Left colon (tissue), 2 donors: ENCODE measurements at places on chromosomes 4 and X.

GRCh38 chr4:11072999-11073398, 355.7 kb downstream of the HS3ST1 start:
- no peak for DNase-seq

DNA sequence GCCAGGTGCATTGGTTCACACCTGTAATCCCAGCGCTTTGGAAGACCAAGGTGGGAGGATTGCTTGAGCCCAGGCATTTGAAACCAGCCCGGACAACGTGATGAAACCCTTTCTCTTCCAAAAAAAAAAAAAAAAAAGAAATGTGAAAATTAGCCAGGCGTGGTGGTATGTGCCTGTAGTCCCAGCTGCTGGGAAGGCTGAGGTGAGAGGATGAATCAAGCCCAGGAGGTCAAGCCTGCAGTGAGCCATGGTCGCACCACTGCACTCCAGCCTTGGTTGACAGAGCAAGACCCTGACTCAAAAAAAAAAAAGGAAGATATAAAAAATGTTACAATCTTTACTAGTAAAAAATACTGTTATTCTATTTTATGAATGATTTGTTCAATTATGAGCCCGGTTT, 5.9 kb downstream of the FAM199X start:
- DNase-seq, result no peak

DNA sequence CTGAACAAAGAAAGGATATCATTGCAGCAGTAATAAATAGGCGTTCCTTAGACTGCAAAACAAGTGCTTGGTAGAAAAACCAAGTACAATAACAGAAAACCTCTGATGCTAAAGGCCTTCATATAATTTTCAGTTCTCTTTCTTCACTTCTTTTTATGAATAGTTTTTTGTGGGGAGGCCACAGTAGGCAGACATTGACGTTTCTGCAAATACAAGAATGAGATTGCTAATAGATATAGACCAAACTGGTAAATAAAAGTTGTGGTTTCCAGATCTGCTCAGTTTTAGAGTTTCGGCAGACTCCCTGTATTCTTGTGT, 57.0 kb upstream of the RAP1GDS1 start:
- no peak for DNase-seq

DNA sequence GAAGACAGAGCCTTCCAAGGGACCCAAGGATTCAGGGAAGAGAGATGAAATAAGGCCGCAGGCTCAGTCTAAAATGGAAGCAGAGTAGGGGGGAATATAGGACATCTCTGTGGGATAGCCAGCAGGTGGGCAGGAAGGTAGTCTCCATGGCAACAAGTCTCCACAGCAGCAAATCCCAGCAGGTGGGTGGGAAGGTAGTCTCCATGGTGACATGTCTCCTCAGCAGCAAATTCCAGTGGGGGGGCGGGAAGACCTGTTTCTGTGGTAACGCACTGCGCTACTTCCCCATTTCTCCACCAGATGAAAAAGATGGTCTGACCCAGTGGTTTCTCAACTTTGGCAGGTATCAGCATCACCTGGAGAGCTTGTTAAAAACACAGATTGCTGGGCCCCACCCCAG, 18.3 kb downstream of the NLGN3 start:
- DNase-seq, result no peak

- DNase-seq, result no peak
These were observed 293.4 kb upstream of the NR3C2 start for GRCh38 chr4:148735432-148736155.

DNA sequence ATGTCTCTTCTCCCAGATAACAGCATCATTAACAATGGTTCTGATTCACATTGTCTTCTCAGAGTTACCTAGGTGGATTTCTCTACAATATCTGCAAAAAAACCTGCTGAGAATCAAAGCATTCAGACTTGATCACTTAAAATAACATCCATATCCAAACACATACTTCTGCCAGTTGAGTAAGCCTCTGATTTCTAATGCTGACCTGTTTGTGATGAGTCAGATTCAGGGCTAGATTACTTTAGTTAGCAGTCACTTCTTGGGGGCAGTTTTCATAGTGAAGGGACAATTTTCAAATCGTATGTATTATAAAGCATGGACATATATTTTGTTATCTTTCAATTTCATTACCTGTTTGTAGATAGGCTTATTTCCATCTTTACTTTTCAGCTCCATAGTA, 35.5 kb downstream of the CCNI start:
- DNase-seq, result no peak
